ENCODE measurements at places on chromosomes 2 and 18. TPM values are rescaled to one million over a fixed set of nuclear protein-coding genes. Genes with fewer than 3 reads are reported as not detected.

- DNase-seq: no peak
These were observed 61.0 kb downstream of the PTH2R start for GRCh38 chr2:208467564-208467963.

GRCh38 chr18:7987284-7987976, 420.3 kb downstream of the PTPRM start:
- DNase-seq: no peak

GRCh38 chr2:233674995-233675394, 3.3 kb downstream of the UGT1A9 start:
- DNase-seq: no peak

GRCh38 chr2:231161877-231162329, 36.5 kb upstream of the ARMC9 start:
- DNase-seq: no peak

DNA sequence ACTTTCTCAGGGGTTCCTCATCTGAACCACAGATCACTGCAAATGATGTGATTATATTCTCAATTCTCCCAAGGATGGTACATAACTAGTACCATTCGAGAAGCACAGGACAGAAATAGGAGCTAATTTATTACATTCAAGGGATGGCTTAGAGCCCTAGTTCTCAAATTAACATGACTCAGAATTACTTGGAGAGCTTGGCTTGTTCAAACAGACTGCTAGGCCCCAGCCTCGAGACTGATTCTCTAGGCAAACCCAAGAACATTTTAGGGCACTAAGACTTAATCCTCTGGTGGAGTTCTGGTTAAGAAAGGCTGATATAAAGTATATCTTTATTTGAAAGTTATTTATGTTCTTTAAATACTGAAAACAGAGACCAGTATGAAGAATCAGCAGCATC, 35.8 kb downstream of the HIBCH start:
- DNase-seq: no peak

DNA sequence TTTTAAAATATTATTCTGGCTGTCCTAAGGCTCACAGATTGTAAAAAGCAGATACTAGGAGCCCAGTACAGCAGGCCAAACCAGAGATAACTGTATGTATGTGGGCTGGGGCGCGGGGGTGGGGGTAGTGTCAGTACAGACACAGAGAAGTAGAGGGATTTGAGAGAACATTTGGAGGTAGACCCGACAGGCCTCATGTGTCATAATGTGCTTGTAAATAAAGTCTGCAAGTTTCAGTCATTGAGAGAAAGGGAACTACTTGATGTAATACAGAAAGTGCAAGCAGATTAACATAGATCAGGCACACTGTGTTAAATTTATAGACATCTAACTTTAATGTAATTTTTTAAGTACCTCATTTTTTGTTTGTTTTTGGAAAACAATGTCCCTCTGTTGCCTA, 7.4 kb upstream of the POLI start:
- no peak for DNase-seq

- DNase-seq: no peak
These were observed 133.3 kb upstream of the UNC80 start for GRCh38 chr2:209638346-209638745.

DNA sequence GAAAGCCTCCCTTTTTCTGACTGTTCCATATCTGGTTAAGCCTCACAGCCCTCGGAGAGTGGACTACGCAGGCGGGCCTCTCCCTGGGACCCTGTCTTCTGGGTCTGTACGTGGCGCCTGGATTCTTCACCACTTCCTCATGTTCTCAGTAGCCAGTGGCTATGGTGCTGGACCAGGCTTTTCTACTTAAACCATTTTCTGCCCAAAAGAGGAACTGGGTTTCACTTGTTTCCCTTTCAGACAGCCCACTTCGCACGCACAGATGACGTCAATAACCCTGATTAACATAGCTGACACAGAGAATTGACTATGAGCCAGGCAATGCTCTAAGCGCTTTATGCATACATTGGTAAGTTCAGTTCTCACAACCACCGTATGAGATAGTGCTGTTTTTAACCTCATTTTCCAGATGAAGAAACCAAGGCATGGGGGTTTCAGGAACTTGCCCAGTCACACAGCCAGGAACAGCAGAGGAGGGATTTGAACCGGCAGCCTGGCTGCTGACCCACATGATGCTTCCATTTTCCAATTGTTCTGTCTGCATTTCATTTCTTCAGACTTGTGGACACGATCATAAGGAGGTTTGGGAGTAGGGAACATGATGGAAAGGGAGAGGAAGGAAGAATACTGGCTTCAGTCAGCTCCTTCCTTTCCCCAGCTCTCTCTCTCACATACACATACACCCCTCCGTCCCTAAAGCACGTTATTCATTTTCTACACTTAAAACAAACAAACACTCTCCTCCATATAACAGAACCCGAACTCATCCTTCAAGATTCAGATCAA, 41.7 kb downstream of the MYOM1 start:
- peak; percentile 26 for DNase-seq

- DNase-seq: no peak
These were observed 272.8 kb downstream of the CYRIA start for GRCh38 chr2:16392647-16393499.

DNA sequence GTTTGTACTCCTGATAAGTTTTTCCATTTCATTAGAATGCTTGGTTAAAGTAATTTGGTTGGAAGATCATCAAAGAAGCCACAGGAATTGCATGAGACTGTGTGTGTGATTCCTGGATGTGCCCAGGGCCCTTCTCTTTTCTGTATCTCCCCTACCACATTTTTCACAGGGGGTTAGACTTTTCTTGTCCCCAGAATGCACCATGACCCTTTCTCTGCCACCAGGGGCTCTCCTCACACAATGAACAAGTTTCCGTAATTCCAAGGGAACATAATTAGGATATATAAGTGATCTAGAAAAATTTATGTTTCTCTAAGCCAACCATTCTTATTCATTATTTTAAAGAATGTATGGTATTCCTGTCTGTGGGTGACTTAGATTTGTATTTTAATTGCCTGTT, 291.8 kb downstream of the NEDD4L start:
- DNase-seq: no peak

GRCh38 chr2:97722227-97722626, 8.9 kb downstream of the ZAP70 start:
- no peak for DNase-seq

GRCh38 chr18:22668496-22668895, 250.8 kb upstream of the CTAGE1 start:
- no peak for DNase-seq

DNA sequence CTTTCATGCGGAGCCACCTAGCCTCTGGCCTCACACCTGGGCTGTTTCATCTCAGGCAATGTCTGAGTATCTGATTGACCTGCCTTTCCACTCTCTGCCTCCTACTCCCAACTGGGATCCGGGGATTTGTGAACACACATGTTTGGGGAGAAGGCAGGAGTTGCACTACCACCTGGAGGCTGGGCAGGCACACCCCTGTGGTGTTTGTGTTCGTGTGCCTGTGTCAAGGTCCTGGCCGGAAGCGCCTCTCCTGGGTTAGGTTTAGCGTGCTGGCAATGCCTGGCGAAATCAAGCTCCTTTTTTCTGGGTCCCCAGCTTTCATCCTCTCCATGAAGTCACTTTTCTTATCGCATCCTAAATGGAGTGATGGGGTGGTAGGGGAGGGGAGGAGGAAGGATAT, 63.9 kb downstream of the GATA6 start:
- DNase-seq: no peak

DNA sequence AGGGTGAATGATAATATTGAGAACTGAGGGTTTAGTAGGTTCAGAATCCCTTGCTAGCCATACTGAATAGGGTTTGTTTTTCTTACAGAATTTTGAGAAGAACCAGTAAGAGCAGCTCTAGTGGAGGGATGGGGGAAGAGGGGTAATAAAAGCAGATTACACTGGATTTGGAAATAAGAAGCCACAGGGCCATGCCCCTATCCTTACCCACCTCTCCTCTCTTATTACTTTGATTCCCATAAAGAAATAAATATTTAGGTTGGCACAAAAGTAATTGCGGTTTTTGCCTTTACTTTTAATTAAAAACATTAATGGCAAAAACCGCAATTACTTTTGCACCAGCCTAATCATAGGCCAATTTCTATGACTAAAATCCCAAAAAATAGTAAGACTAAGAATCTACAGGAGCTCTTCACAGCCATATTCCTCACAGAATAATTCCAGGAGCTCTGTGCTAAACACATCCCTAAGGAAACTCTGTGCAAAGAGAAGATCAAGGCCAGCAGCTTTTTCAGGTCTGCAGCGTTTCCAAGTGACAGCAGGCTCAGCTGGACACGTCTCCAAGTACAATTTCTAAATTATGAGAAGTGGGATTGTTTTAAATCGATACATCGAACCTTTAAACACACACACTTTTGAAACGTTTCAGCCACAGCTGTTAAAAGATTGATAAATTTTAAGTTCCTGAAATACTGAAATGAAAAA, 58.4 kb upstream of the RTN4 start:
- no peak for DNase-seq

DNA sequence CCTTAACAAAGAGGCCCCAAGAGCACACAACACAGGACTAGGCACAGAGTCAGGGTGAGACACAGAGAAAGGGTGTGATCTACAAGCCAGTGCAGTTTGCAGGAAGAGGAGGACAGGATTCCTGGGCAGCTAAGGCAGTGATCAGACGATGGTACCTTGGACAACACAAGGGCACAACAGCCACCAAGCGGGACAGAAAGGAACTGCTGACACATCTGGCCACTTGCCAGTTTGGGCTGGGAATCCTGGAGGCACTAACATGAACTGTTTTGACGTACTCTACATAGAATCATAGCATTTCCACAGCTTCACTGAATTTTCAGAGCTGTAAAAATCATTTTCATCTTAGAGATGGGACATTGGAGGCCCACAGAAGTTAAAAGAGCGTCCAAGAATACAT, 221.5 kb upstream of the SLC35G4 start:
- no peak for DNase-seq

- DNase-seq: no peak
These were observed 10.6 kb upstream of the WIPF1 start for GRCh38 chr2:174607989-174608865.

- no peak for DNase-seq
These were observed 40.7 kb downstream of the ATIC start for GRCh38 chr2:215352602-215353001.

DNA sequence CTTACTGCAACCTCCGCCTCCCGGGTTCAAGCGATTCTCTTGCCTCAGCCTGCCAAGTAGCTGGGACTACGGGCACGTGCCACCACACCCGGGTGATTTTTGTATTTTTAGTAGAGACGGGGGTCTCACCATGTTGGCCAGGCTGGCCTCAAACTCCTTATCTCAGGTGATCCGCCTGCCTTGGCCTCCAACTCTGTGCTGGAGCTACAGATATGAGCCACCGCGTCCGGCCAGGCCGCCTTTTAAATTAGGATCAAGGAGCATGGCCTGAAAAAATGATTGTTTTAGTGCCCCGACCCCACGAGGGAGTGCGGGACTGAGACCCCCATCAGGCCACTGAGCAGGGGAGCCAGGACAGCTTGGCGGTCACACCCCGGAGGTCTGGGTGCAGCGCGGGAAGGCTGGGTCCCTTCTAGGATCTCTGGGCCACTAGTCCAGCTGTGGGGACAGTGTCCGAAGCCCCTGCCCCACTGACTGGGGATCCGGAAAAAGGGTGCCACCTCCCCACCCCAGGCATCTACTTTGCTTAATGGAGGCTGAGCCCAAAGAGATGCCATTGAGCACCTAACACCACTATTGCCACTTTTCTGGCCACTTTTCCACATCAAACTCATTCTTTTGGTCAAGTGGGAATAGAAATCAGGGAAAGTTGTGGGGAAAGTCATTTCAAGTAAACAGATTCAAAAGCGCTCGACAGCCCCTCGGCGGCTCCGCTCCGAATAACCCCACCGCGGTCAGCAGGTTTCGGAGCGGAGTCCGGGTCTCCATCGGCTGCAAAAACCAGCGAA, 19.7 kb upstream of the DNMT3A start:
- no peak for DNase-seq

- DNase-seq: no peak
These were observed 409.2 kb upstream of the SPHKAP start for GRCh38 chr2:228590681-228591080.

DNA sequence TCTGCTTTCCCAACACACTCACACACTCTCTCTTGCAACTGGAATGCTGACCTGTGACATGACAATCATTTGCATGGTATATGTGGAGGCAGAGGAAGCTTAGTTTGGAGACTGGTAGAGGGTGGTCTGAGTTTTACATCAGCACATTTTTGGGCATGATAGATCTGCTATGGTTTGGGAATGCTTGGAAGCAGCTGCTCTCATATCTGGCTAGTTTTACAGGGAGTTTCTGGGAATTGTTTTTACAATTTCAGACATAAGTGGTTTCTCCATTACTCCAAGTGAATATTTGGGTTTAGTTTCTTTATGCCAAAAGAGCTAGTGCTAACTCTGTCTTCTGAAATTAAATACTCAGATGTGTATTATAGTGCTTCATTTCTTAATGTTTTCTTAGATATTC, 977.6 kb downstream of the SUCLG1 start:
- peak; percentile 26 for DNase-seq

GRCh38 chr2:164906947-164907346, 48.4 kb downstream of the SLC38A11 start:
- DNase-seq: no peak

GRCh38 chr2:78202366-78202765, 680.2 kb upstream of the LRRTM4 start:
- no peak for DNase-seq

GRCh38 chr2:10447300-10447894, 730 bp downstream of the ODC1 start:
- no peak for DNase-seq

DNA sequence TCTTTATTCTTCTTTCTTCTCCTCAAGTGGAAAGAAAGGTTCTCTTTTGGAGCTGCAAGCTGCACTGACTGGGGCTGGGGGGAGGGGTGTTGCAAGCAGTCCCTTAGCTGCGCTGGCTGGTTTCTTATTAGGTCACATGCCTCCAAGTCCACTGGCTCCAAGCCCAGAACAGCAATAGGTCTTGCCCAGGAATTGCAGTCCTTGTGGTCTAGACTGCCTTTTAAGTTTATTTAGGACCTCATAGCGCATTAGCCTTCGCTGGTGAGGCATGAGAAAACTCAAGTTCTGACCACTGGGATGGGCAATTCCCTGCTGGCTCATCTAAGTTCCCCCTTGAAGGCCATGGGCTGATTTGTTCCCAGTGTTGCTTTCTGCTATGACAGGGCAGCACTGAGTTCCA, 138.6 kb upstream of the SCN7A start:
- no peak for DNase-seq

- no peak for DNase-seq
These were observed 73.8 kb downstream of the HDAC4 start for GRCh38 chr2:239326831-239327535.

Gene EN1
- polyA plus RNA-seq: 8.3 TPM

Gene TTR
- polyA plus RNA-seq: not detected

Gene SCN2A
- polyA plus RNA-seq: not detected

Gene BOLL
- 3.0 TPM for polyA plus RNA-seq

Gene CRYBA2
- polyA plus RNA-seq: not detected

Gene GPR17
- polyA plus RNA-seq: 2.9 TPM

Gene SAG
- 0.22 TPM for polyA plus RNA-seq

Gene NEU4
- polyA plus RNA-seq: 6.7 TPM

Gene TRIM54
- polyA plus RNA-seq: 128 TPM

Gene PLEK
- 6.0 TPM for polyA plus RNA-seq

Gene SP110
- 16.3 TPM for polyA plus RNA-seq

Gene AQP12B
- polyA plus RNA-seq: 1.6 TPM

Gene DSC3
- 1.8 TPM for polyA plus RNA-seq

Data from hindlimb muscle (tissue), 1 donor.